ENCODE measurements at places on chromosomes 5 and 9. TPM values are rescaled to one million over a fixed set of nuclear protein-coding genes. Genes with fewer than 3 reads are reported as not detected.

GRCh38 chr5:112637343-112637742 lies 100.3 kb upstream of the APC start:
- DNase-seq: no peak

DNA sequence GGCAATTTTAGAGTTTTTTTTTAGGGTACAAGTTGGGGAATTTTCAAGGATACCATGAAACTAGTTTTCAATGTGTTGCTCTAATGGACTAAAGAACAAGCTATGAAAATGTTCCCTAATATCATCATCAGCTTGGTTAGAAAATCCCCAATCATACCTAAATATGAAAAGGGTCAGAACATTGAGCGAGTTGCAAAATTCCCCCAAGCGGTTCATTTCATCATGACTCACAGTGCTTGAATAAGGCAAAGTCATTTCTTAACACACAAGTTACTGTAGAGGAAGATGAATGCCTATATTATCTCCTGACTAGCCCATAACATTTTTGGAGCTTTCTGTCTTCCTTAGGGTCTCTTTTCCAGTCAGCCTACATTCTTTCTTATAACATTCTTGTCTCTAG lies 62.7 kb downstream of the ST8SIA4 start:
- no peak for DNase-seq

GRCh38 chr5:151461312-151461711 lies 13.9 kb downstream of the SLC36A1 start:
- DNase-seq: no peak

RAB3C gene
- not detected for total RNA-seq

- no peak for DNase-seq
Measured at GRCh38 chr5:43154469-43154868, 33.8 kb downstream of the ZNF131 start.

WDR41 gene
- total RNA-seq: 18.3 TPM

- no peak for DNase-seq
Measured at GRCh38 chr9:110126499-110126941, 81.4 kb downstream of the C9orf152 start.

- no peak for DNase-seq
Measured at GRCh38 chr5:59608745-59609144, 284.8 kb downstream of the PDE4D start.

LCN15 gene
- total RNA-seq: not detected

ITK gene
- not detected for total RNA-seq

ZDHHC11 gene
- total RNA-seq: 43.4 TPM

- no peak for DNase-seq
Measured at GRCh38 chr5:65356274-65356673, 125.4 kb downstream of the ADAMTS6 start.

STC2 gene
- total RNA-seq: not detected

DNA sequence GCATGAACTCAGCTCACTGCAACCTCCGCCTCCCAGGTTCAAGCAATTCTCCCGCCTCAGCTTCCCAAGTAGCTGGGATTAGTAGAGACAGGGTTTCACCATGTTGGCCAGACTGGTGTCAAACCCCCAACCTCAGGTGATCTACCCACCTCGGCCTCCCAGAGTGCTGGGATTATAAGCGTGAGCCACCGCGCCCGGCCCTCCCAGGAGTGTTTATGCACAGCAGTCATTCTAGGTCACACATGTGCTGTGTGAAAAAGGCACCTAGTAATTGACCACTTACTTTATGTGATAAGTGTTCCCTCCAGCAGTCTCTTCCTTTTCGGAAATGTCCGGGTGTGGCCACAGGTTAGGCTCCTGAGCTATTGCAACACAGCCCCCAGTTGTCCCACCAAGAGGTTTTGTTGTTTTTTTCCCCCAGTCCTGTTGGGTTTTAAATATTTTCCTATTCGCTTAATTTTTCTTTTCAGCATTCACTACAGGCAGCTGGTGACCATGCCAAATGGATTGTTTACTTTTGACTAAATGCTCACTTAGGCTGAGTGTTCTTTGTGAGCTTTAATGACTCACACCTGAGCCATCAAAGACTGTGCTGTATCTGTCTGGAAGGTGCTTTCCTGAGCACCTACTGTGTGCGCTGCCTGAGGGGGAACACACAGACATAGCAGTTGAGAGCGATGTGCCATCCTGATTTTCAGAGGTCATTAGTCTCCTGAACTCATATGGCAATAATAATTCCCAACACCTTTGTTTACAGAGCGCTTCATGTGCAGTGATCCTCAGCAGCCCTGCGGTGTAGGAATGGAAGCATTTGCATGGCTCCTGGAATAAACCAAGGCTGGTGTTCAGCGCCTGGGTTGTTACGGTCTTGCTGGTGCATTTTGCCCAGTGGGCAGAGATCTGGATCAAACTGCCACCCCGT lies 94.3 kb downstream of the MVB12B start:
- no peak for DNase-seq

DNA sequence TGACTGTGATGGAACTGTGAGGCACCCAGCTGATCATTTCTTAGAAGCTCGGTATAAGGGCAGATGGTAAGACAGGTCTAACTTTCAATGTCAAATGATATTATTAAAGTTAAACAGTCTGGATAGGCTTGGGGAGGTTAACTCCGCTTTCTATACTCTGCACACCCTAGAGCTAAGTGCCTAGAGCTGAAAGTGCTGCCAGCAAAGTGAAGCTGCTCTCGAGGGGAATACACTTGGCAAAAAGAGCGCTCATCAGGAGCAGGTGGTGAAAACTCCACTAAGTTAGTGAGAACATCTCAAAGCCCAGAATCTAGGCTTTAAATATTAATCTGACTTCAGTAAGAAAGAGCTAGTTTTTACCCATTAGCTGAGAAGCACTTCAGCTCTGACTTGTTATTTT lies 349.6 kb upstream of the SLC30A5 start:
- DNase-seq: no peak

CORO2A gene
- total RNA-seq: 23.6 TPM

- DNase-seq: no peak
Measured at GRCh38 chr5:65263321-65263720, 218.4 kb downstream of the ADAMTS6 start.

DNA sequence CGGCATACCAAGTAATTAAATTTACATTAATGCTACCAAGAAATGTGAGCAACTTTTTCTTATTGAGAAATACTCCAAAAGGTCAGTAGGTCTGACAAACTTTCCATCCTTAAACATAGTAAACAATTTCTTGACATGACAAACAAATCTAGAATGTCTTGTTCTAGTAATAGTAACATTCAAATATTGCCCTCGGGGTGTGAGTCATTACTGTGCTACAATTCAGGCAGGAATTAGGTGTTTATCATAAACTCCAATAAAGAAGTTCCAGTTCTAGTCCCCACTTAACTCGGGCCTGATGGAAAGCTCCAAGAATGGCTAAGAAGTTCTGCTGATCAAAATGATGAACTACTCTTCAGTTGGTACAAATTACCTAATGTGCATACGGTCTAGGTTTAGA lies 235.6 kb upstream of the TUSC1 start:
- DNase-seq: no peak

DNA sequence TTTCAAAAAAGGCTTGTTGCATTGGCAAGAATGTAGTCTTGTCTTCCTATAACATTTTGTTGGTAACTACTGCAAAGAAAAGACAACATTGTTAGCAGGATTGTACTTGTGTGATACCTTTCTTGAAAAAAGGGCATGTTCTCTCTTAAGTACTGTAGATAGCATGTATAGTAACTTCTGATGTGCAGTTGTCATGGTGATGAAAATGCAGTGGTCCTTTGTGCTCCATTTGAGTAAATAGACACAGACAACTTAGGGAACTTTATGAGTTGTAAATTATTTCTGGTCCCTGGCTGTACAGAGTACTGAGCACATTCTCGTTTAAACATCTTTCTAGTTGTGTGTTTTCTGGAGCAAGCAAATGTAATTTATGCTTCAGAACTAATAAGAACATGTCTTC lies 103.3 kb downstream of the CD180 start:
- DNase-seq: no peak

DNA sequence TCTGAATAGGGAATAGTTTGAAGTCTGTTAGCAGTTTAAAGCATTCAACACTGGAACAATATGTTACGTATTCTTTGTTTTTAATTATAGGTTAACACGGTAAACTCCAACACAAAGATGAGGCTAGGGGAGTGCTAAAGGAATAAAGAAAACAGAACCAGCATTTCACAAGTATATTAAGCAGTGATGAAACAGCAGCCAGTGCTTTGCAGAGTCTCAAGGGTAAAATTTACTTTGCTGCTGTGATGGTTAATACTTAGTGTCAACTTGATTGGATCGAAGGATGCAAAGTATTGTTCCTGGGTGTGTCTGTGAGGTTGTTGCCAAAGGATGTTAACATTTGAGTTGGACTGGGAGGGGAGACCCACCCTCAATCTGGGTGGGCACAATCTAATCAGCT lies 30.0 kb upstream of the GSN start:
- DNase-seq: no peak

SLC1A1 gene
- total RNA-seq: 40.7 TPM

- DNase-seq: no peak
Measured at GRCh38 chr5:153784277-153784676, 254.4 kb downstream of the FAM114A2 start.

CFAP90 gene
- not detected for total RNA-seq

AHRR gene
- 5.4 TPM for total RNA-seq

DNA sequence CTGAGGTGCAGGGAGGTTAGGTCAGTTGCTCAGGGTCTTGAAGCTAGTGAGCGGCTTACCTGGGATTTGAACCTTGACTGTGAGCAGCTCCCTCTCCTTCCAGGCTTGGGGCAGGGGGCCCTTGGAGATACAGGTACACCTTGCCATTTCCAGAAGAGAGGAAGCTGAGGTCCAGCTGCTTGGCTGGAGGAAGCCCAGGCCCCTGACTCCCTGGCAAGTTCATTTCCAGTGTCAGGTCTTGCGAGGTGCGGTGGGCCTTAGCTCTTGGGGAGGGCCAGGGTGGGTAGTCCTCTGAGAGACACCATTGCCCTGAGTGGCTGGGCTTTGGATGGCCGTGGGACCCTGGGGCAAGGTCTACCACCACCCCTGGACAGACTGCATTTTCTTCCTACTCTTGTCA lies 9.3 kb downstream of the PPARGC1B start:
- DNase-seq: no peak

GRCh38 chr5:134504629-134505300 lies 20.7 kb upstream of the JADE2 start:
- no peak for DNase-seq

DNA sequence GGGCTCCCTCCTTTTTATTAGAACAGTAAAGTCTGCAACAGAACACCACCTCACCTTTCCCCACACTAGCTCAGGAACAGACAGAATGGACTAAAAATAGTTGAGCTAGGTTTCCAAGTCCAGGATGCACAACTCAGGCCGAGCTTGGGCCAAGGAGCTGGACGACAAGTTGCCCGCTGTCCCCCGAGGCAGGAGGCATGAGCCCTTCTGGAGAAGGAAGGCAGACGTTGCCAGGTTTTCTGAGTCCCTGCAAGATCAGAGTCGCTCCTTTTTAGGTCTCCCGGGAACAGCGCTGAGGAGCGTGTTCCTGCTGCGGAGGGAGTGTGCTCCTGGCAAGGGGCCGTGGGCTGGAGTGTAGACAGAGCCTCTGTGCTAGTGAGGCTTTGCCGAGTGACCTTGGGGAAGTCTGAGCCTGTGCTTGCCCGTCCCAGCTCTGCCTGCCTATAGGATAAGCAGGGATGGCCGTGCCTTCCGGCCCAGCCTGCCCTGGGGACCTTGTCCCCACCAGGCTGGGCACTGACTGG lies 121.6 kb downstream of the WNK2 start:
- no peak for DNase-seq

NACC2 gene
- 32.6 TPM for total RNA-seq

GRCh38 chr9:134189145-134189469 lies 24.7 kb upstream of the RNU6ATAC start:
- no peak for DNase-seq

DNA sequence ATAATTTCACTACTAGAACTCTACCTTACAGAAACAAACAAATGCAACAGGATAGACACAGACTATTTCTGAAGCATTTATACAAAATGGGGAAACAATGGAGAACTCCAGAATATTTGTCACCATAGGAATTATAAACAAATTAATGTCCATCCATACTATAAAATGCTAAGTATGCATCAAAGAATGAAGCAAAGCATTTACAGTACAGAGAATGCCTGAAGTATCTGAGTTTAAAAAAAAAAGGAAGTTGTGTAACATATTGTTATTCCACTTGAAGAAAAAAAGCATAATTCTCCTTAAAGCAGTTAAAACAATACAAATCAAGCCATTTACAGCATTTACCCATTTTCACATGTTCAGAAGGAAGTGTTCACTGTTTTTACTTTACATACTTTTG lies 53.0 kb downstream of the DROSHA start:
- no peak for DNase-seq

C5 gene
- total RNA-seq: 0.08 TPM

PRR7 gene
- 69.3 TPM for total RNA-seq

POLR3G gene
- total RNA-seq: 3.7 TPM

DNA sequence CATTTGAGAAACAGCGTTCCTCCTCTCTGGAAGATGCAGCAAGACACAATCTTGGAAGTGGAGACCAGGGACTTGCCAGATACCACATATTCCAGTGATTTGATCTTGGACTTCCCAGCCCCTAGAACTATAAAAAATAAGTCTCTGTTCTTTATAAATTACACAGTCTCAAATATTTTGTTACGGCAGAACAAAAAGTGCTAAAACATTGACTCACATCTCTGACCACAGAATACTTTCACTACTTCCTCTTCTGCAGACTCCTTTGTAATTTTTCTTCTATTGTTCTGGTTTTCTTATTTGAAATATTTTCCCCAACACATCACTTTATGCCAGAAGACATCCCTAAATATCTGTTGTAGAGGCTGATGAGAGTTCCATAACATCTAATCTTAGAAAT lies 706.1 kb upstream of the CDH18 start:
- no peak for DNase-seq

PCDHGA3 gene
- total RNA-seq: not detected

GRIN1 gene
- total RNA-seq: 0.39 TPM

GRCh38 chr5:41346609-41347008 lies 133.3 kb upstream of the C6 start:
- DNase-seq: peak; percentile 15

NTNG2 gene
- not detected for total RNA-seq

- no peak for DNase-seq
Measured at GRCh38 chr5:146880966-146881365, 2.4 kb upstream of the PPP2R2B start.

All from HT-29 (cell line).